K562 (cell line): ENCODE measurements at places on chromosomes 1 and 21. TPM values are rescaled to one million over a fixed set of nuclear protein-coding genes. Genes with fewer than 3 reads are reported as not detected.

The CLDN17 gene
- not detected in 2 replicates for polyA plus RNA-seq

The SLC1A7 gene
- not detected in 2 replicates for polyA plus RNA-seq

DNA sequence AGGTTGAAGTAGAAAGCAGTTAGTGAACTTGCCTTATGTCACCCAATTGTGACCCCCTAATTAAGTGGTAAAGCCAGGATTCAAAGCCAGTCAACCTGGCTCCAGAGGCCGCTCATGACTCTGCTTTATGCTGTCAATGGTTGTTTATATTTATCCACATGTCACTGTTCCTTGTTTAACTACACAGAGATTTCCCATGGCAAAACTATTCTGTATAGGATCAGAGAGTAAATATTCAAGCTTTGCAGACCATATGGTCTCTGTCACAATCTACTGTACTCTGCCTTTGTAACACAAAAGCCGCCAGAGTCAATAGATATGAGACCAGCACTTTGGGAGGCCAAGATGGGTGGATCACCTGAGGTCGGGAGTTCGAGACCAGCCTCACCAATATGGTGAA, 371.7 kb upstream of the PTBP2 start:
- no peaks in the 10 kb centered on the region for H3K27me3 ChIP-seq
- no peak overlapping the region for H3K4me3 ChIP-seq
- DNase-seq, result no peak

GRCh38 chr1:6658359-6659060, 33.8 kb downstream of the THAP3 start:
- no peaks in the 10 kb centered on the region for H3K4me1 ChIP-seq
- no peak for DNase-seq
- H3K36me3 ChIP-seq, result peaks cover 71% of the 10 kb centered on the region

- no peak overlapping the region for H3K27ac ChIP-seq
- no peaks in the 10 kb centered on the region for H3K27me3 ChIP-seq
- H3K4me1 ChIP-seq, result 0 out of 2 replicates have a peak, but pooled peaks cover 8% of the 10 kb centered on the region
- DNase-seq, result no peak
- H3K4me3 ChIP-seq, result no peak overlapping the region
These were observed 178.4 kb upstream of the TMEM51 start for GRCh38 chr1:14975119-14975518.
